Stimulated activated CD4-positive, alpha-beta T cell treated with anti-CD3 and anti-CD28 coated beads, Interleukin-4, amount 100 ng/mL, for 1 hour (primary cell): ENCODE measurements at places on chromosomes 3 and 15.

DNA sequence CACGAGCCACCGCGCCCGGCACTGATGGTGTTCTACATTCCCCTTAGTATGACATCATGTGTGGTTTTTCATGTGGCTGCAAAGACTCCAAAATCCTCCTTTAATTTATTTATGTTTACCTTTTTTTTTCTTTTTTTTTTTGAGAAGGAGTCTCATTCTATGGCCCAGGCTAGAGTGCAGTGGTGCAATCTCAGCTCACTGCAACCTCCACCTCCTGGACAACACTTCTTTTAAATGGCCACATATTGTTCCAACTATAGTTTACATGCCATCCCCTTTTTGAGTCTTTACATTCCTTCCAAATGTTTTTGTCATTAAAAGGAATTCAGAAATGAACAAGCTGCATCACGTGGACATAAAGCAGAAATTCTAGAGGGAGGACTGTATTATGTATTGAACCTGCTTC lies 10.3 kb upstream of the CDV3 start:
- DNase-seq, result no peak

DNA sequence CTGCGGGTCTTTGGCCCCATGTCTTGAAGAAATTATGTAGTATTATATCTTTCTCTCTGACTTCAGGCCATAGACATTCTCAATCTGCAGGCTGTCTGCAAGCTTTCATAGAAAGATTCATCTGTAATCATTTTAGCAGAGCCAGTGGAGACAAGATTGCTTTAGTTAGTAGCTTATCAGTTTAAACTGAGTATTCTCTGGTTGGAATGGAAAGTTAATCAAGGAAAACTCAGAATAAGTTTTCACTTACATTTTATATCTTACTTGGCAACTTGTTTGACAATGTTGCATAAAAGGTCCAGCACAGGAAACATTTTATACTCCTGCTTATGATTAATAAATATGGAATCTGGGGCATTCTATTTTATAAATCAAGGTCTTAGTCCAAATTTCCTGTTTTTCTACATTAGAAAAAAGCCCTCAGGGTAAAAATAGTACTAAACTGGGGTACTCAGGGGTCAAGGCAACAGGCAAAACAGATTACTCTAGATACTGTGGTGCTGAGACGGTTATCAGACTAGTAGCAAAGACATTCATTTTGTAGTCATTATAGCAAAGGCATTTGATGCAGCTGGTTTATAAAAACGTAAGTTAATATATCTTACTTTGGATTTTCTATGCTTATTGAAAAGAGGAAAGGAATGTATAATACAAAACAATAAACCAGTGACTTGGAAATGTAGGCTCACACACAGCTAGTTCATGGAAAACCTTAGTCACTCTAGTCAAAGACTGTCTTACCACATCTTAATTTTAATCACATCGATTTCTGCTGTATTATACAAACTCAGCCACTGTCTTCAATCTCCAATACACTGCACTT lies 45.2 kb upstream of the FILIP1L start:
- no peak for DNase-seq

DNA sequence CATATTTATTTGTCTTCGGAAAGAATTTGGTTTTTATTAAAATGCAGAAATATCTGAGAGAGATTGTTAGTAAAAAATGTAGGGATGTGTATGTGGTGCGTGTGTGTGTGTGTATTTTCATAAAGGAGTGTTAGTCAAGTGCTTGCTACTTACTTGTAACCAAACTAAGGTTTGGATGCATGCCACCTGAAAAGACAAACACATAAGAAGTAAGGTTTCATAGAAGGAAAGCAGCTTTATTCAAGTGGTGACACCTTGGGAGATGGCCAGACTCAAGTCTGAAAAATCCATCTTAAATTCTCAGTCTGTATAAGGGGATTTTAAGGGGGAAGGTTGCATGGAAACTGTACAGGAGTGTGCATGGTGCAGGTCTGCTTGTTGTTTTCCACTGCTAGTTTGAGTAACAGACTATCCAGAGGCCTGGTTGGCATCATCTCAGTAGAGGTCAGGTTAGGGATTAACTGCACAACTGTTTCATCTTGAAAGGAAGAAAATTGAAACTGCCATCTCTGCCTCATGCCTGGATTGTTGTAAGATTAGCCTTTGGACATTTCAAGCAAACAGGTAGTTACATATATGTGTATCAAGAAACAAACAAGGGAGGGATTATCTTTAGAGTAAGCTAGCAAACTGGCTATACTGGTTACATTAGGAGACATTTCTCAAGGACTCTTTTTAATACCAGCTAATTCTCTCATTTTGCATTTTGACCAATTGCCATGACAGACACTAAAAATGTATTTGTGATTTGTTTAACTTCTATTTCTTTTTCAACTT lies 196.7 kb downstream of the EPHA6 start:
- no peak for DNase-seq

- DNase-seq, result no peak
Measured at GRCh38 chr15:82688691-82689090, 21.0 kb downstream of the AP3B2 start.
